ENCODE measurements at places on chromosomes 4 and X.

- DNase-seq, result no peak
These were observed 72.0 kb downstream of the WFS1 start for GRCh38 chr4:6341696-6342095.

- no peak for DNase-seq
These were observed 1.6 kb upstream of the ARMCX4 start for GRCh38 chrX:101483705-101484104.

DNA sequence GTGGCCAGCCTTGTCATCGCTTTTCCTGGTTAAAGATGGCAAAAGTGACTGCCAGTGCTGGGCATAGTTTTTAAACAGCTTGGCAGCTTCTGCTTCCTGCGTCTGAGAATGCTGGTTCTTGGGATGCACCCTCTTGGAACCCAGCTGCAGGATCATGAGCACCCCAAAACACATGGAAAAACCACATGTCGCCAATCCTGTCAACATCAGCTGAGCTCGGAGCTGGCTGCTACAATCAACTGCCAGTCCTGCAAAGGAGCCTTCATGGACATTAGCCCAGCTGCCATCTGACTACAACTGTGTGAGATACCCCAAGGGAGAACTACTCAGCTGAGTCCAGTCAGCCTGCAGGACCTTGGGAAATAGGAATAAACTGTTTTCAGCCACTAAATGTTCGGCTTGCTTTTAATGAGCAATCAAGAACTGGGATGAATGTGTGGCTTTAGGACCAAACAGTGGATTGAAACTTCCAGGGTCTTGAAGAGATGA is 31.0 kb downstream of the OSTC start:
- DNase-seq, result no peak

GRCh38 chr4:41638203-41638602 is 100.2 kb downstream of the LIMCH1 start:
- DNase-seq, result no peak

DNA sequence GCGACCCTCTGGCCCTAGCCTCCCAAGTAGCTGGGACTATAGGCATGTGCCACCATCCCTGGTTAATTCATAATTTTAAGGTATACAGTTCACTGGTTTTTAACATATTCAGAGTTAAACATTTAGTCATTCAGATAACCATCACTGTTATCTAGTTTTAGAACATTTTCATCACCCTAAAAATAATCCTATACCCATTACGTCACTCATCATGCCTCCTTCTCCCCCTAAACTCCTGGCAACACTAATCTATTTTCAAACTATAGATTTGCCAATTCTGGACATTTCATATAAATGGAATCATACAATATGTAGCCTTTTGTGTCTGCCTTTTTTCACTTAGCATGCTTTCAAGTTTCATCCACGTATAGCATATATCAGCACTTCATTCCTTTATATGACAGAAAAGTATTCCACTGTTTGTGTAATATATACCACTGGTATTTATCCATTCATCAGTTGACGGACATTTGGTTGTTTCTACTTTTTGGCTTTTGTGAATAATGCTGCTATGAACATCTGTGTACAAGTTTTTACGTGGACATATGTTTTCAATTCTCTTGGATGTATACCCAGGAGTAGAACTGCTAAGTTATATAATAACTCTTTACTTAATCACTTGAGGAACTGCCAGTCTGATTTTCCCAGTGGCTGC is 32.0 kb upstream of the RPS3A start:
- no peak for DNase-seq

GRCh38 chr4:7806338-7807090 is 133.1 kb downstream of the AFAP1 start:
- no peak for DNase-seq

DNA sequence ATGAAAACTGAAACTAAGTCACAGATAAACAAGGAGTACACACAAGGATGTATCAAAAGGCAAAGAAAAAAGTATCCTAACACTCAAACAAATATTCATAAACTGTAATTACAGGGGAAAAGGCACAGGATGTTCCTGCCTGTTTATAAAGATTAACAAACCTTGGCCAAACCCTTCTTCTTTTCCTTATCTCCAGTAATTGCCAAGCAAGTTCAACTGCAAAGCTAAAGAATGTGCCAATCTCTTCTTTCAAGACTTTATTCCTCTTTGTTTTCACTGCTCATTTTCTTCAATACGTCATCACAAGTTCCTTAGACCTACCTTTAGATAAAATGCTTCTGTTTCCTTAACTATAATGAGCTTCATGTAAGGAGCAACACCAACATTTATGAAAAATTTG is 171.2 kb downstream of the AMELX start:
- DNase-seq, result no peak

DNA sequence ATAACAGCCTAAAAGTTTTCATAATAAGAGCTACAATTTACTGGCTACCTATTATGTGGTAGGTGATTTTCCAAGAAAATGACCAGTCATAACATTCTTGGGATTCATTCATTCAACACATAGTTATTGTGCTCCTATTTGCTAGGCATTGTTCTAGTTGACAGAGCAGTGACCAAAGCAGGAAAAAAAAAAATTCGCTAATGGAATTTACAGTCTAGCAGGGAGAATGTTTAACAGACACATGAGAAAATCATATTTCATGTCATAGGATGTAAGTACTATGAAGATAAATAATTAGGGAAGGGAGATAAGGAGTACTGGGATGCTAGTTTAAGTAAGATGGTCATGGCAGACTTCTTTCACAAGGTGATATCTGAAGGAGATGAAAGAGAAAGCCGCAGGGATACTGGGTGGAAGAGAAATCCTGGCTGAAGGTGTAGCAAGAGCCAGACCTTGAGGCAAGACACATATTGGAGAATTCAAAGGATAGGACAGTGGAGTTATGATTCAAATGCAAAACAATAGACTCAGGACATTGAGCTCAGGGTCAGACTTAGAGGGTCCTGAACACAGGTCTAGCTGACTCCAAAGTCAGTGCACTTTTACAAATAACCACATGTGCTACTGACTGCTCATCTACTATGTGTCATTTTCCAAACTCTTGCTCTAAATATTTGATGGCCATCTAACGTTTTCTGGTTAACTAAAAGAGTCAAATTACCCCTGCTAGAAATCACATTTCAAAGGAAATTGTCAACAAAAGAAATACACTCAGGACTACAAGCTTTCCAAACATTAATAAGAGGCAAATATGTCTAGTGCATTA is 20.4 kb downstream of the SPCS3 start:
- DNase-seq, result no peak

GRCh38 chrX:47649781-47650163 is 591 bp downstream of the ELK1 start:
- no peak for DNase-seq

- no peak for DNase-seq
These were observed 2.0 kb downstream of the ATP6AP1 start for GRCh38 chrX:154430479-154430878.

- peak; percentile 60 for DNase-seq
These were observed 25.4 kb upstream of the AFAP1 start for GRCh38 chr4:7964890-7965662.

- no peak for DNase-seq
These were observed 30.7 kb downstream of the EREG start for GRCh38 chr4:74395633-74396032.

DNA sequence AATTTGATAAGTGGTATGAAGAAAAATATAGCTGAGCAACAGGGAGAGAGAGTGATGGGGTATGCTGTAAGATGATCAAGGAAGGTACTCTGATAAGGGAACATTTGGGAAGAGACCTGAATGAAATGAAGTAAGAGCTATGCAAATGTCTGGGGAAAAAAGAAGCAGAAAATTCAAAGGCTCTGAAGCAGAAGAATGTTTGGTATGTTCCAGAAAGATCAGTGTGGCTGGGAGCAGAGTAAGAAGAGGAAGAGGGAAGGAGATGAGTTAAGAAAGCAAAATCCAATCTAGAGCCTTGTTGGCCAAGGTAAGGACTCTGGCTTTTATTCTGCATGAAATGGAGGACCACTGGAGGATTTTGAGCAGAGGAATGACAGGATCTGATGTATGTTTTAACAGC is 90.0 kb downstream of the AWAT2 start:
- no peak for DNase-seq

DNA sequence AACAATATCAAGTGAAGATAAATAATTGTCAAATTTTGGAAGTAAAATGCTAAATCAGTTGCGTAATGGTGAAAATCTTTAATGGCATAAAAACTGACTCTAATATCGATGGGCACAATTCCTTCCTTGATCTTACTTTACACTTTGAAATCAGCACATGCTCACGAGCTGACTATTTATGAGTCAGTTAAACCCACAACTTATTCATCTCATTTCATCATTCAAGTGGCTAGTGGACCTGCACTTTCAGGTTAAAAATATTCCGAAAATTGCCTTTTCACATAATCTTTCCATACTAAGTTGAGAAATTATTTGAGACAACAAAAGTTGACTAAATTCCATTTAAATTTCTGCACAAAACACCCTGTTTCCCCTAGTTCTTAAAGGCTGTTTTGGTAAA is 582.1 kb upstream of the TENM3 start:
- DNase-seq, result peak; percentile 67

DNA sequence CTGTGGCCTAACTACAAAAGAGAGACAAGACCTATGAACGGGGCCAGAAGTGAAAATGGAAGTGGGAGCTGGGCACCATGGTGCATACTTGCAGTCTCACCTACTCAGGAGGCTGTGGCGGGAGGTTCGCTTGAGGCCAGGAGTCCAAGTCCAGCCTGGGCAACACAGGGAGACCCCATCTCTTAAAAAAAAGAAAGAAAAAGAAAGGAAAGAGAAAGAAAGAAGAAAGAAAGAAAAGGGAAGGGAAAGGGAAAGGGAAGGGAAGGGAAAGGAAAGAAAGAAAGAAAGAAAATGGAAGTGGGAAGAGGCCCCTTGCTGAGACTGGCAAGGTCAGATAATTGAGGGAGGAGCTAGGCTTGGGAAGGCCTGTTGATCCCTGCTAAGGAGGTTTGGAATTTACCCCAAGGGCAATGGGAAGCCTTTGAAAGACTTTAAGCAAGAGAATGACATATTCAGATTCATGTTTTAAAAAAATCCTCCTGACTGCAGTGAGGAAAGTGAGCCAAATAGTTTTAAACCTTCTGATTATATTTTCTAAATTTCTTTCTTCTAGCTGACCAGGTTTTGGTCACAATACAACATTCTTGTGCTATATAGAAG is 17.7 kb upstream of the HERC5 start:
- no peak for DNase-seq

DNA sequence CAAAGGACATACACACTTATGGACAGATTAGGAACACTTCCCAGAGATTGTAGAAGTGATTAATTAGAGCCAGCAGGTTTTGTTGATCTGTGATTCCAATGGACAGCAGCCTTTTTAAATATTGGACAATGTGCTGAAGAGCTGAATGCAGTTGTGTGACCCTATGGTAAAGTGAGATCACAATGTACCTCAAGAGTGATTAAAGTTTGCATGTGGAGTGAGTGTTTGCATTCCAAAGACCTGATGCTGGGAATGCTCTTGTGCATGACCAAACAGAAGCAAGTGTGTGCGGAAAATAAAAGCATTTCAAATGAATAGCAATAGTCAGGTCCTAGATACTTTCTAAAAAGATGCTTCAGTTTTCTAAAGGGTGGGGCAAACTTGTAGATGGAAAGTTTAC is 154.1 kb downstream of the BANK1 start:
- DNase-seq, result peak; percentile 46

GRCh38 chrX:135484641-135485289 is 35.7 kb upstream of the INTS6L start:
- peak; percentile 8 for DNase-seq

DNA sequence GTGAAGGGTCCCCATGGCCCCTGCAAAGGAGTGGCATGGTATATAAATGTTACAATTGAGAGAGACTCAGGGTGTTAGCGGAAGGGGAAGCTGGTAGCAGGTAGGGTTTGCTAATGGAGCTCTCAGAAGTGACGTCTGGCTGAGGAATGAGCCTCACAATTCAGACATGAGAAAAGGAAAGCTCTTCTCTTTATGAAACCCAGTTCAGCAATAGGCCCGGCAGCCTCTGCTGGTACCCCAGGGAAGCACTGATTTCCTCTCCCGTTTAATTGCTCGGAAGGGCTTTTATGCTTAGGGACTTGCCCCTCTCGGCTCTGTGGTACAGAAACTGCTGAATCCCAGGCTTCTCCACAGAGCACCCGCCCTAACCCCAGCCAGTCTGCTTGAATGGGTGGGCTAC is 19.4 kb upstream of the AFAP1 start:
- no peak for DNase-seq

GRCh38 chr4:10120943-10121567 is 4.5 kb upstream of the WDR1 start:
- DNase-seq, result no peak

GRCh38 chrX:131704136-131704695 is 160.3 kb downstream of the OR13H1 start:
- no peak for DNase-seq

DNA sequence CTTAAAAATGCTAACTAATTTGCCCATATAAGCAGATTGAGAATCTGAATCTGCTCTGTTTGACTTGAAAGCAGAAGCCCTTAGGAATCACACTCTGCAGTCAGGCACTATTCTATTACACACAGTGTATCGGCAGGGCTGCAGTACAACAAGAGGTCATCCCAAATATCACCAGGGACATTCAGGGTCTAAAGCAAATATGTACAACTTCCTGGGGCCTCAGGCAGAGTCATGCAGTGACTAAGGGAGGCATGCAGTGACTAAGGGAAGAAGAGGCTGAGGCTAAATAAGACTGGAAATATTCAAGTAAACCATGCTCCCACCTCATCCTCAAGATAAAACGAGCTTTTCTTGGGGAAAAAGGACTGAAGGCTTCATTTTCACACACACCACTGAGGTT is 20.9 kb downstream of the MAPK10 start:
- DNase-seq, result peak; percentile 93

GRCh38 chr4:159547645-159548308 is 444.9 kb downstream of the RAPGEF2 start:
- no peak for DNase-seq

GRCh38 chr4:144902614-144903013 is 195.4 kb downstream of the ANAPC10 start:
- DNase-seq, result no peak

- no peak for DNase-seq
These were observed 11.4 kb downstream of the SYN1 start for GRCh38 chrX:47608130-47608810.

- DNase-seq, result no peak
These were observed 225.2 kb upstream of the PGRMC2 start for GRCh38 chr4:128512767-128513322.

- DNase-seq, result no peak
These were observed 77.2 kb downstream of the ANKRD50 start for GRCh38 chr4:124635331-124635730.

- peak; percentile 79 for DNase-seq
These were observed 31.4 kb downstream of the TBC1D1 start for GRCh38 chr4:37922328-37922727.

Data from skeletal muscle cell (primary cell).